ENCODE measurements at places on chromosomes 7 and 10.
A peak's percentile ranks its signal among the peaks of the same experiment; 100 is the strongest.

DNA sequence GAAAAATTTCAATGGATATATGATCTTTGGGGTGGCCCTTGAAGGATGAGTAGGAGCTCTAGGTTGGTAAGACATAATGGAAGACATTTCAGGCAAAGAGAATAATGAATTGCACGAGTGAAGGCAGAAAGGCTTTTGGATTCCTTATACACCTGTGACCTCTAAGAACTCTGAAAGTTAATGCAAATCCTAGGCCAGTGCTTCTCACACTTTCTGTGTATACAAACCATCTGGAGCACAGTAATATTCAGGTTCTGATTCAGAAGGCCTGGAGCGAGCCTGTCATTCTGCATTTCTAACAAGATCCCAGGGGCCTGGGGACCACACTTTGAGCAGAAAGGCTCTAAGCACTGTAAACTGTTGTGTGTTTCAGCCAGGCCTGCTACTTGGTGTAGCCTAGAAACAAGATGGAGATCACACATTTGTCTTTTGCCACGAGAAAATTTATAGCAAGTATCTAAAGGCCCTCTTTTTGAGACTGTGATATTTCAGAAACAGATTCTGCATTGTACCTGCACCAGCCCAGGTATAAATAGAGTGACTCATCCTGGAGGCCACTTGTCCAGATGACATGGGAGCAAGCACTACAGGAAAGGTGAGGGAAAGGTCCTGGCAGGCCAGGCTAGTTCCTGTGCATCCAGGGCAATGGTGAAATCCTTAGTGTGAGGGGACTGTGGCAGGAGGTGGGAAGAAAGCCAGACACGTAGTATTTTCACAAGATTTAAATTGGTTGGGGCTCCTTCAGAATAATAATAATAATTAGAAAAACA is 24.4 kb downstream of the MRPS33 start:
- H3K27ac ChIP-seq = no peak overlapping the region
- no peaks in the 10 kb centered on the region for H3K36me3 ChIP-seq
- DNase-seq = no peak
- no peaks in the 10 kb centered on the region for H3K27me3 ChIP-seq
- no peaks in the 10 kb centered on the region for H3K4me1 ChIP-seq
- H3K4me3 ChIP-seq = no peak overlapping the region

DNA sequence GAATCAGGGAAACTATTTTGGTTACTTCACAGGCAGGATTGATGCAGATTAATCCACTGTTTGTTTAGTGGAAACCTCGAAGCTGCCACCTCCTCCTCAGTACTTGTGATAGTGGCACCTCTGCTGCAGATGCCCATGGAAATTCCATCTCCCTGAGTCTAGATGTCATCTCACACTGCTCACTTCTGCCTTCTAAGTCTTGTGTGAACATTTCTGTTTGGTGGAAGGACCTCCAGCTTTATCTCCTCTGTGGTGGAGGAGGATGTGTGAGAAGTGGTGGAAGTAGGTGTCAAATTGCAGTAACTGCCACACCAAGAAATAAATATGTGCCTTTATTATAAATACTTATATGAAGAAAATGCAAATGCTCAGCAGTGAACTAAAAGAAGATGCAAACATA is 25.8 kb upstream of the GPR141 start:
- peaks cover 2% of the 10 kb centered on the region for H3K4me1 ChIP-seq
- no peak for DNase-seq
- H3K27me3 ChIP-seq = no peaks in the 10 kb centered on the region
- no peak overlapping the region for H3K4me3 ChIP-seq

DNA sequence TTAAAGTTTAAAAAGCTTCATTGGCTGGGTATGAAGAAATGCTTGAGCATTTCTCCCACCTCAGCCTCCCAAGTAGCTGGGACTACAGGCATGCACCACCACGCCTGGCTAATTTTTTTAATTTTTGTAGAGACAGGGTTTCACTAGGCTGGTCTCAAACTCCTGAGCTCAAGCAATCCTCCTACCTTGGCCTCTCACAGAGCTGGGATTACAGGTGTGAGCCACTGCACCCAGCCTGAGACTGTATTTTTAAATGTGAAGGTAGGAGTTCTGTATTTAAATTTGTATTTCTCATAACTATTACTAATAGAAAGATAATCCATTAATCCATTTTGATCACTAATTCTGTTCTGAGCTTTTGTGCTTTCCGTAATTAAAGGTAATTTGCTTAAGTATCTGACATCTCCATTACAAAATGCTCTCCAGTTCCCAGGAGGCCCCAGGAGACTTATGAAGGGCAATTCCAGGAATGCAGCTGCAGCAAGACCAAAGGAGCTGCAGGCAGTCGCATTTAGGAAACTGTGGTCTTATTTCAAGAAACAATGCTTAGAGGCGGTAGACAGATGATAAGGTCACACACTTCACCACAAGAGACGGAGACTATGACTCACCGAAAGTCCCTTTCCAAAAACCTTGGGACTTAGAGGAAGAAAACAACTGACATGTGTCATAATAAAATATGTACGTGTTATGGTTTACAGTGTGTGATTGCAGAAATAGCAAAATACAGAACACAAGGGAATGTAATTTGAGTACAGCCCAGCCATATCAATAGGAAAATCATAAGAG is 23.3 kb downstream of the YAE1 start:
- peak; percentile 18 for DNase-seq
- H3K4me1 ChIP-seq = no peaks in the 10 kb centered on the region
- no peaks in the 10 kb centered on the region for H3K27me3 ChIP-seq
- H3K27ac ChIP-seq = no peak overlapping the region
- no peak overlapping the region for H3K4me3 ChIP-seq

DNA sequence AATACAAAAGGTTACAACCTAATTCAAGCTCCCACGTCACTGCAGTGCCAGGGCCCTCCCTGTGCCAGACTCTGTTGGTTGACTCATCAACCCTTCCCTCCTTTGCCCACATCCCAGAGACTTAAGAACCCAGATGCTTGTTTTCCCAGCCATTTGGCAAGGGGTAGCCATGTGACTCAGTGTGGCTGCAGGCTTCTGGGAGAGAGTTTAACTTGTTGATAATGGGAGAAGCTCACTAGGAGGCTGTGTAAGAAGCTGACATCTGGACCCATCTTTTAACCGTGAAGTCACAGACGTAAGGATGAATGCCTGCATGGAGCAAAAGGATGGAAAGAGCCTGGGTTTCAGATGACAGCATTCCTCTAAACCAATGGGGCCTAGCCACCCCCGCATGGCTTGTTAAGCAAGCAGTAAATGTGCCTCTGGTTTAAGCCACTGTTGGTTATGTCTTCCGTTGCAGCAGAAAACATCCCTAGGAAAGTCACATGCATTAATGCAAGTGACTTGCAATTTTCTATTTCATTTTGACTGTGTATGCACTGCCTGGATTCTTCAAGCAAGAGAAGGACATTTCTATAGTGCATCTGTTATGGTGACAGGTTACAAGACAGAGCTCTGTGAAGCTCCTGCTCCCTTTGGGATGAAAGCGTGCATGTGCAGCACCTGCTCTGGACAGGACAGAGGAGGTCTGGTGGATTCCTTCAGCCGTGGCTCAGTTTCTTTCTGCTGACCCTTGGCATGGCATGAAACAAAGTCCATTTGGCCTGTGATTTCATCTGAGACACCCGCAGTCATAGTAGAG is 57.5 kb upstream of the CREB5 start:
- no peak overlapping the region for H3K4me3 ChIP-seq
- no peak overlapping the region for H3K27ac ChIP-seq
- no peaks in the 10 kb centered on the region for H3K27me3 ChIP-seq
- no peak for DNase-seq

- H3K4me1 ChIP-seq = peaks cover 1% of the 10 kb centered on the region
- H3K27me3 ChIP-seq = peaks cover 1% of the 10 kb centered on the region
- no peaks in the 10 kb centered on the region for H3K36me3 ChIP-seq
Measured at GRCh38 chr7:75876126-75876881, 2.5 kb upstream of the RHBDD2 start.

GRCh38 chr7:123677061-123677715 is 21.5 kb downstream of the LMOD2 start:
- H3K4me3 ChIP-seq = no peak overlapping the region
- no peaks in the 10 kb centered on the region for H3K4me1 ChIP-seq
- H3K27ac ChIP-seq = no peak overlapping the region
- DNase-seq = no peak
- no peaks in the 10 kb centered on the region for H3K36me3 ChIP-seq

- no peak overlapping the region for H3K27ac ChIP-seq
- H3K4me1 ChIP-seq = peaks cover under 1% of the 10 kb centered on the region
- H3K36me3 ChIP-seq = peaks cover 2% of the 10 kb centered on the region
- no peak for DNase-seq
- peaks cover 28% of the 10 kb centered on the region for H3K27me3 ChIP-seq
Measured at GRCh38 chr7:32943252-32944030, 13.8 kb upstream of the FKBP9 start.

GRCh38 chr10:13936826-13937225 is 350.1 kb downstream of the PRPF18 start:
- H3K36me3 ChIP-seq = no peaks in the 10 kb centered on the region
- H3K27ac ChIP-seq = no peak overlapping the region
- H3K27me3 ChIP-seq = no peaks in the 10 kb centered on the region
- no peak overlapping the region for H3K4me3 ChIP-seq
- no peak for DNase-seq

- H3K36me3 ChIP-seq = no peaks in the 10 kb centered on the region
- no peaks in the 10 kb centered on the region for H3K4me1 ChIP-seq
- H3K27ac ChIP-seq = no peak overlapping the region
- no peak overlapping the region for H3K4me3 ChIP-seq
- DNase-seq = no peak
- no peaks in the 10 kb centered on the region for H3K27me3 ChIP-seq
Measured at GRCh38 chr7:134919240-134919641, 67.1 kb upstream of the AGBL3 start.

GRCh38 chr7:98784216-98784785 is 85.5 kb downstream of the TMEM130 start:
- no peak overlapping the region for H3K27ac ChIP-seq
- H3K4me1 ChIP-seq = 0 out of 2 replicates have a peak, but pooled peaks cover 4% of the 10 kb centered on the region
- H3K27me3 ChIP-seq = no peaks in the 10 kb centered on the region
- DNase-seq = no peak
- no peak overlapping the region for H3K4me3 ChIP-seq

DNA sequence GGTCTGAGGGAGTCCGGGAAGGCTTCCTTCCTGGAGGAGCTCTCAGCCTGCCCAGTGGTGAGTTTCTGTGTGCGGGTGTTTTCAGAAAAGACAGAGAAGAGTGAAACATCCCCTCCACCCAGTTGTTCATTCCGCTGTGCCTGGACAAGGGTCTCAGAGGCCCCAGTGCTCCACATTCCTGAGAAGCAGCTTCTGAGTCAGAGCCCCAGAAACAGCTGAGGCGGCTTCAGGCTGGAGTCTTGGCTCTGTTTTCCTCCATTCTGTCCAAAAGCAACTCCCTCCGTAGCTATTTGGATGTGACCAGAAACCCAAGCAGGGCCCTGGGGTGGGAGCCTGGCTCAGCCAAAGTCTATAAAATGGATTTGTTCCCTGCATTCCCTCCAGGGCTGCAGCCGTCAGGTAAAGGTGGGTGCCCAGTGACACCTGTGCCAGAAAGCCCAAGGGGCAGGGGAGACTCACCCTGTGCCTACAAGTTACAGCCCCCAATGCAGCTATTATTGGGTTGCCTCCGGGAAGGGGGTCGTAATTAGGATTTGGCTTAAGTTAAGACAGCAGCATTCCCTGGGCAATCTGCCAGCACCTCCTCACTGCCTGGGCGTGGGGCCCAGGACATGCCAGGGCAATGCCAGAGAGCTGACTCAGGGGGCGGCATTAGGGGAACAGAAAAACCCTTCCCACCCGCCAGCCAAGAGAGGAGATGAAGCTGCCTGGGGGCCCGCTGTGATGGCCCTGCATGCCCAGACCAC is 13.1 kb upstream of the CAMK2G start:
- H3K4me1 ChIP-seq = no peaks in the 10 kb centered on the region
- H3K27ac ChIP-seq = no peak overlapping the region
- H3K36me3 ChIP-seq = no peaks in the 10 kb centered on the region
- no peak overlapping the region for H3K4me3 ChIP-seq

- H3K36me3 ChIP-seq = no peaks in the 10 kb centered on the region
- DNase-seq = no peak
- no peaks in the 10 kb centered on the region for H3K27me3 ChIP-seq
- no peak overlapping the region for H3K4me3 ChIP-seq
Measured at GRCh38 chr7:45874408-45875131, 1.7 kb upstream of the CCDC201 start.

DNA sequence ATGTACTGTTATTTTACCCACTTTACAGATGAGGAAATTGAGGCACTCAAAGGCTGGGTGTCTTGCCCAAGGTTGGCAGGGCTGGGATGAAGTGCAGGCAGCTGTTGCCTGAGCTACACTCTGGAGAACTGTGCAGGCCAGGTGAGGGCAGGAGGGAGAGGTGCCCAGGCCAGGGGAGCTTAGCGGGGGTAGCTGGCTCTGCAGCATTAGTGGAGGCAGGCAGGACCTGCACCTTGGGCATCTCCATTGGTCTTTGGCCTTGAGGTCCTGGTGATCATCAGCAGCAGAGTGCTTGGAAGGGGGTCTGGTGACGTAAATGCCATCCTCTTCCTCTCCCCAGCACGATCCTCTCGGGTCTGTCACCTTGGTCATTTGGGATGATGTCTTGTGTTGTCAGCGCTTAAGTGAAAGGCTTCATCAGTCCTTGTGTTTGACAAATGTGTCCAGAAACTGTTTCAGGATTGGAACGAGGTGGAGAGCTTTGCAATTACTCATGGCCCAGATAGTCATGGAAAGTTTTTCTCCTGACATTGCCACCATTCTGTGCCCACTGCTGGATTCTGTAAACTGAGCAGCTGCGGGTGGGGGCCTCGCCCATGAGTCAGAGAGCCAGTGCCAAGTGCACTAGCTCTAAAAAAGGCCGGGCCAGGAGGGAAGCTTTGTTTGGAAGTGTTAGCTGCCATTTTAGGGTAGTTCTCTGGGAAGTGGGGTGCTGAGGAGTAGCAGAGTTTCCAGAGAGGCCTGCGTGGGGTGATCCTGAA is 47.6 kb downstream of the TSPAN15 start:
- no peaks in the 10 kb centered on the region for H3K36me3 ChIP-seq
- H3K27ac ChIP-seq = no peak overlapping the region
- H3K27me3 ChIP-seq = no peaks in the 10 kb centered on the region
- H3K4me3 ChIP-seq = no peak overlapping the region
- no peak for DNase-seq
- H3K4me1 ChIP-seq = no peaks in the 10 kb centered on the region

GRCh38 chr7:97771576-97771975 is 39.7 kb downstream of the TAC1 start:
- no peak overlapping the region for H3K27ac ChIP-seq
- H3K36me3 ChIP-seq = no peaks in the 10 kb centered on the region
- DNase-seq = no peak
- no peaks in the 10 kb centered on the region for H3K4me1 ChIP-seq

DNA sequence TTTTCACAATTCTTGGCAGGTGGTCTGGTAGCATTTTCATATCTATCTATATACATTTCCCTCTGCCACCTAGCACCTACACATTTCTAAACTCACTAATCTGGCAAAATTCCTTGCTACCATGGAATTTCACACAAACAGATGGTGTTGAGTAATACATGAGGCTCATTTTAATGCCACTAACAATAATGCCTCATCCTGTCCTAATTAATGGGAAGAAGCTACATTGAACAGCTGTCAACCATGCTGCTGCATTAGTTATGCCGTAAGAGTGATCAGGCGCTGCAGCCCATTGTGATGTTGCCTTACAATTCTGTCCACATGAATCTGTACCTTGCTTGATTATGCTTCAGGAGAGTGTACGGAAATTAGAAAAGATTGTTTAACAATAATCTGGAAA is 23.2 kb downstream of the COL1A2 start:
- no peak overlapping the region for H3K4me3 ChIP-seq
- H3K36me3 ChIP-seq = peaks cover 27% of the 10 kb centered on the region
- no peak for DNase-seq
- H3K4me1 ChIP-seq = no peaks in the 10 kb centered on the region
- H3K27ac ChIP-seq = no peak overlapping the region
